ENCODE measurements at places on chromosomes 13 and 19.
A peak's percentile ranks its signal among the peaks of the same experiment; 100 is the strongest.

DNA sequence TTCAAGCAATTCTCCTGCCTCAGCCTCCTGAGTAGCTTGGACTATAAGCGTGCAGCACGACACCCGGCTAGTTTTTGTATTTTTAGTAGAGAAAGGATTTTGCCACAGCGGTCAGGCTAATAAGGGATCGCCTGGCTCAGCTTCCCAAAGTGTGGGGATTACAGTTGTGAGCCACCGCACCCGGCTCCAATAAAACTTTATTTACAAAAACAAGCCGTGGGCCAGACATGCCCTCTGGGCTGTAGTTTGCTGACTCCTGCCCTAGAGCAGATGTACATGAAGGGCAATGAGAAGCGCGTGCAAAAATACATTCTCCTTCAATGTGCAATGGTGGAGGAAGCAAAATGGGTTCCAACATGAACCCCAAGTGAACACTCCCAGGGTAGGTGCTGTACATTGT, 13.7 kb upstream of the MED26 start:
- DNase-seq: no peak

GRCh38 chr19:5948752-5949564, 29.0 kb downstream of the RANBP3 start:
- no peak for DNase-seq

DNA sequence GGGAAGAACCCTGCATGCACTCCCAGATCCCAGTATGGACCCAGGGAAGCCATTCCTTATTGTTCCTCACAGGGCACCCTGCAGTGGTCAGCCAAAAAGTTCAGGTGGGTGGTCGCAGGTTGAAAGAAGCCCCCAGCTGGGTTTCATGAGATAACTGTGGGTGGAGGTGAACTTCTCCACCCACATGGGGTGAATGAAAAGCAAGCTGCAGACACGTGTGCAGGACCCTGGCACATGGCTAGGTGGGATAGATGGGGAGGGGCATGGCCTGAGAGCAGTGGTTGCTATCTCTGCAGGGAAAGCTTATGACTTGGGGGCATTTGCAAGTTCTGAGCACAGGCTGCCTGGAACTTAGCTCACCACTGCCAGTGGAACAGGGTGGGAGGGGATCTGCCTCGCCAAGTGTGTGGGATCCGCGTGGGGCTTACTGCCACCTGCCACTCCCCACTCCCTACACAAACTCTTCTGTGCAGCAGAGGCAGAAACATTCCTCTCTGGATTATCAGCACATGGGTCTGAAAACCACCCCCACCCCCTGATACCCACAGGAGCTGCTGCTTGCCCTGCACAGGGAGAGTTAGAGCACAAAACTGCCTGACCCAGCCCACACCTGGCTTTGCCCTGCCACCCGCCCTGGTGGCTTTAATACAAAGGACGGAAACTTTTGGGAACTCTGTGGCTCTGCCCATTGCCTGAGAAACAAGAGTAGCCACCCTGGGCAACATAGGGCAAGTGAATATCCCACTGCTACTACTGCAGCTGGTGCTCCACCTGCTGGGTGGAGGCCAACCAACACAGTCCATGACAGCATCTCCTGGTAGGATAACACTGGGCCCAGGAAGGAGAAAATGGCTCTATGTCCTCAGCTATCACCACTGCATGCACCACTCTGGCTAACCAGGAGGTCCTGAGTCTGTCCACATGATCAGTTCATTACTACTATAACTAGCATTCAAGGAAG, 24.4 kb downstream of the PLA2G4C start:
- DNase-seq: no peak

DNA sequence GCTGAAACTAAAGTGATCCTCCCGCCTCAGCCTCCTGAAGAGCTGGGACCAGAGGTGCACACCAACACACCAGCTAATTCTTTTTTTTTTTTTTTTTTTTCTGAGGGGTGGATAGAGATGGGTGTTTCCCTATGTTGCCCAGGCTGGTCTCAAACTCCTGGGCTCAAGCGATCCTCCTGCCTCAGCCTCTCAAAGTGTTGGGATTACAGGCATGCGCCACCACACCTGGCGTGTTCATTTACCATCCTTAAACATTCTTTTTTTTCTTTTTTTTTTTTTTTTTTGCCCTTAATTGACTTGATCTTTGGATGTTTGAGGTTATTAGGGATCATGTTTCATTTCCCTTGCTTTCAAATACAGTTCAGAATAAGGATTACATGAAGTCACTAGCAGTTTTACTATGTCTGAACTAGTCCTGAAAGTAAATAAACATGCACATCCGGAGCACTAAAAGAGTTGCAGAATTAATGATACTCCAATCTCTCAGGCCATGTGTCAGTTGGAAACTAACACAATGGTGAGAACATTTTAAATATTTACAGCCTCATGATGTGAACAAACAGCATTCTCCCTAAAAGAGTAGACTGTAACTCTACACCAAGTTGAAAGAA, 10.2 kb downstream of the UTP14C start:
- DNase-seq: no peak

GRCh38 chr13:89514534-89515312, 1832.8 kb upstream of the MIR17HG start:
- peak; percentile 4 for DNase-seq

DNA sequence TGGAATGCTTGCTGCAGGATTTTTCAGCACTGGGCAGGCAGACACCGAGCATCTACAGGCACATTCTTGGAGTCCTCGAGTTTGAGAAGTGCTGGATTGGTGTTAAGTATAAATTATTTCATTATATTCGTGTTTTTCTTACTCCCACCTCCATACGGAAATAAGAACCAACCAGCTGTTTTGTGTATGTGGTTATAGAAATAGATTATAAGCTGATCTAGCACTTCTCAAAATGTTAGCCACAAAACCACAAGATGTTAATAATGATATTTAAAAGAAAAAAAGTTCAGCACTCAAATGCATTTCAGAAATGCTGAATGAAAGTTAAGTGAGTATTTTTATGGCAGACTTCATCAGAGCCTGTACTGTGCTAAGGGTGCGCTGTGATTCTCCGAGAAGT, 24.0 kb upstream of the TEX29 start:
- no peak for DNase-seq

- DNase-seq: peak; percentile 26
Observed at GRCh38 chr19:3821857-3822364, 35.7 kb upstream of the MATK start.

DNA sequence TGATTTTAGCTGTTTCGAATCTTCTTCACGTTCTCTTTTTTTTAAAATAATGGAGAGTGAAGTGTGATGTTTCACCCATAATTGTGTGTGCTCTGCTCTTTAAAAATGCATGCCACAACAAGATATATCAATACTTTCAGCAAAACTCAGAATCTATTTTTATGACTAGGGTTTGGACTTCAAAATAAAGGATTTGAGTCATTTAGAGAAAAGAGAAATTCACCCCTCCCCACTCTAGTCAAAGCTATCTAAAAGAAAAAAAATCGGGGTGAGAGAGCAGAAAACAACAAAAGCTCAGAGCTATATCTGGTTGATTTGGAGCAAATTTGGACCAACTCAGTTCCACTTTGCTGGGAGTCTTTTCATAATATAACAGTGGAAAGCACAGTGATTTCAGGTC, 244.5 kb downstream of the DNAJC15 start:
- no peak for DNase-seq

GRCh38 chr19:49591731-49592485, 926 bp downstream of the PRR12 start:
- DNase-seq: peak; percentile 48

GRCh38 chr13:64471916-64472315, 2758.2 kb downstream of the PCDH9 start:
- peak; percentile 66 for DNase-seq

DNA sequence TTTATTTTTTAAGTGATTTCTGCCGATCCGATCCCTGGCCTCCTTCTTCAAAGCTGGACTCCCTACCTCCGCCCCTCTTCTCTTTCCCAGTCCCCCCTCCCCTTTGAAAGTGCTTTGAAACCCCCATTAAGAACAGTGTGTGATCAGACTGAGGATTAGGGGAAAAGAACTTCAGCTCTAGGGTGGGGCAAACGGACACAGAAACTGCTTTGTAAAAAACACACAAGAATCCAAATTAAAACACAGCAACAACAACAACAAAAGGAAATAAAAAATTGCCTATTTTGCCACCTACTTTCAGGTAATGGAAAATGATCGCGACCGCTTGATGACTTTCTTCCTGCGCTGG, 1.4 kb downstream of the SPRY2 start:
- no peak for DNase-seq

DNA sequence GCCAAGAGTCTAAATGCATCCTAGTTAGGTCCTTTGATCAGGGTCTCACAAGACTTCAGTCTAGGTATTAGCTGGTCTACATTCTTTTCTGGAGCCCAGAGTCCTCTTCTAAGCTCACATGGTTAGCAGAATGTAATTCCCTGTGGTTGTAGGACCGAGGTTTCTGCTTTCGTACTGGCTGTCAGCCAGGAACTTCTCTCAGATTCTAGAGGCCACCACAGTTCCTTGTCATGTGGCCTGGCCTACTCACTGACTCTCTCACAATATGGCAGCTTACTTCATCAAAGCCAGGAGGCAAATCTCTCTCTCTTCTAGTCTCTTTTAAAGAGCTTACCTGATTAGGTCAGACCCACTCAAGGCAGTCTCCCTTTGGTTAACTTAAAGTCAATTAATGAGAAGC, 82.9 kb downstream of the POU4F1 start:
- no peak for DNase-seq

GRCh38 chr19:34574704-34575103, 93.1 kb downstream of the WTIP start:
- no peak for DNase-seq

DNA sequence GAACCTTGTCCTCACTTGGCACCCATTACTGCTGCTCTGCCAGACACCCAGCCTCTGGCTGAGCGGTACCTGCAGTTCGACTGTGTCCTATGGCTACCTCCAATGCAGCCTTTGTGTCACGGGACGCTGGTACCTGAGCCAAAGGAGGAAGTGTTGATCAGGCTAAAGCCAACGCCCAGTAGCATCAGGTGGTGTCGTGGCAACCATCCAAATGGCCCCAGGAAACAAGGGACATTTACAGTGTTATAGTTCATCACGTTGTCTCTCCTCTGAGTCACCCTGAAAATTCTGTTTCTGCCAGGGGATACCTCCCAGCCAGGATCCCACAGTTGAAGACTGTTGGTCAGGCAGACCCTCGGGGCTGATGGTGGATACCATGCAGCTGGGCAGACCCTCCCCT, 10.1 kb downstream of the RHPN2 start:
- no peak for DNase-seq

GRCh38 chr19:23771316-23771715, 12.6 kb upstream of the ZNF681 start:
- DNase-seq: no peak

GRCh38 chr13:106597186-106597585, 29.2 kb upstream of the ARGLU1 start:
- peak; percentile 36 for DNase-seq

- no peak for DNase-seq
Observed at GRCh38 chr19:31666126-31666525, 316.9 kb upstream of the TSHZ3 start.

DNA sequence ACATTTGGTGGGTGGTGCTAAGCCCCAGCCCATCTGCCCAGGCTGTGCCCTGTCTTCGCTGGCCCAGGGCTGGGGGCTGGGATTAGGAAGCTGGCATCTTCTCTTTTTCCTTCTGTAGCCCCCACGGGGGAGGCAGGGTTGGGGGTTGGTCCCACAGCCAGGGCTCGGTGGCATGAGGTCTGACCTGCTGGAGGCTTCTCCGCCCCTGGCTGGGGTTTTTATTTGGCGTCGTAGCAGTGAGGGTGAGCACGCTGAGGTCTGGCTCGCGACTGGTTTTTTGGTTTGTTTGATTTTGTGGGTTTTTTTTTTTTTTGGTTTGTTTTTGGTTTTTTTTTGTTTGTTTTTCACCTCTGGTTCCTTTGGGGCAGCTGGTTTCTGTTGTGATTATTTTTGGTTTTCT, 14.7 kb downstream of the ZNF574 start:
- DNase-seq: no peak

- DNase-seq: no peak
Observed at GRCh38 chr19:3420244-3420755, 53.9 kb downstream of the NFIC start.

GRCh38 chr19:3462991-3463713, 17.2 kb downstream of the SMIM24 start:
- DNase-seq: no peak

GRCh38 chr13:64158908-64159307, 2743.3 kb upstream of the PCDH20 start:
- peak; percentile 75 for DNase-seq

DNA sequence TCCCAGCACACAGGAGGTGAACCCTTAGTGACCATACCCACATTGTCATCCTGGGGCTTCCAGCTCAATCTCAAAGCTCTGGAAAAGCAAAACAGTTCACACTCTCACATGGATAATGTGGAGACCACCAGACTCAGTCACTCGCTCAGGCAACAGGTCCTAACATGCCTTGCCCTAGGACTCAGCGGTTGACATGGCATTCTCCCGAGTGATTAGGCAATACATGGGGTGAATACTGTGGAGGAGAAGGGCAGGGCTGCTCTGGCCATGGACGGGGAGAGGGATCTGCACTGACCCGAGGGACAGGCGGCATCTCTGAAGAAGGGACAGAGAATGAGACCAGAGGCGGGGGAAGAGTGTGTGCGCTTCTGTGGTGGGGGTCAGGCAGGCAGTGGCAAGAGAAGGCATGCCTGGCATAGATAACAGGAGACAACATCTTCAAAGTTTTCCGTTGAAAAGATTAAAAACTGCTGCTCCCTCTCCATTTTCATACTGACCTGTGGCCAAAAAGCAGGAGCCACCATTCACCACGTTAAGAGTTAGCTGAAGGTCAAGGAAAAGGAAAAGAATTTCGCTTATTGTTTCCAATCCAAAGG, 44.5 kb upstream of the EPHX3 start:
- no peak for DNase-seq

DNA sequence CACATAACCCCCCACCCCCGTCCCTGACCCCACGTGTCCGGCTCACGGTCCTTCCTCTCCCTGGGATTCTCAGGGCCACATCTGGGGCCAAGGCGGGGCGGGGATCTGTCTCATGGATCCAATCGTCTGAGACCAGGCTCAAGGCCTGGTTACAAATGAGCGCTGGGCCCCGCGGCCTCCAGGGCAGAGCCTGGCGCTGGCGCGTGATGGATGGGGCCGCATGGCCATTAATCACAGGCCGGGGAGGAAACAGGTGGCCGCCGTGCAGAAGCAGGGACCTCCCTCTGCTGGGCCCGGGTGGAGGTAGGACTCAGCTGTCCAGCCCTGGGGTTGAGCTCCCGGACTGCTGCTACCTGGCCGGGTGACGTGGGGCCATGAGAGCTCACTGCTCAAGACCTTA, 5.8 kb upstream of the TLE5 start:
- DNase-seq: no peak

- DNase-seq: peak; percentile 41
Observed at GRCh38 chr19:862581-863314, 3.3 kb downstream of the CFD start.

- no peak for DNase-seq
Observed at GRCh38 chr13:42328672-42329071, 56.7 kb downstream of the AKAP11 start.
